NCI-H187 (cell line): ENCODE measurements at places on chromosomes 6 and 20.

GRCh38 chr20:12482661-12483060 lies 526.1 kb upstream of the SPTLC3 start:
- DNase-seq = no peak

- DNase-seq = no peak
These were observed 22.8 kb downstream of the PANK2 start for GRCh38 chr20:3911956-3912355.

DNA sequence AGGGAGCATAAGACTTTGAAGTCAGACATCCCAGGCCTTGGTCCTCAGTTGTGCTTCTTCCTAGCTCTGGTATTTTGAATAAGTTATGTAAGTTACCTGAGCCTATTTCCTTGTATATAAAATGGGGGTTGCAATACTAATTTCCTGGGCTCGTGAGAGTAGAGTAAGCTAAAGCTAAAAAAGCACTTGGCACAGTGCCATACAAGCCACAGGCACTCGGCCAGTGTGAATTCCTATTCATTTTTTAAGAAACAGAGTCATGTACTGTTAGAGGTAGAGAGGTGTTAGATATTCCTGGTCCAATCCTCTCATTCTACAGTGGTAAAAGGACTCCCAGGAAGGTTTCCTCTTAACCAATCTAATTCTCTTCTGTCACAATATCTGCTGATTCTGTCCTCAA lies 79.6 kb upstream of the EPB41L1 start:
- no peak for DNase-seq

DNA sequence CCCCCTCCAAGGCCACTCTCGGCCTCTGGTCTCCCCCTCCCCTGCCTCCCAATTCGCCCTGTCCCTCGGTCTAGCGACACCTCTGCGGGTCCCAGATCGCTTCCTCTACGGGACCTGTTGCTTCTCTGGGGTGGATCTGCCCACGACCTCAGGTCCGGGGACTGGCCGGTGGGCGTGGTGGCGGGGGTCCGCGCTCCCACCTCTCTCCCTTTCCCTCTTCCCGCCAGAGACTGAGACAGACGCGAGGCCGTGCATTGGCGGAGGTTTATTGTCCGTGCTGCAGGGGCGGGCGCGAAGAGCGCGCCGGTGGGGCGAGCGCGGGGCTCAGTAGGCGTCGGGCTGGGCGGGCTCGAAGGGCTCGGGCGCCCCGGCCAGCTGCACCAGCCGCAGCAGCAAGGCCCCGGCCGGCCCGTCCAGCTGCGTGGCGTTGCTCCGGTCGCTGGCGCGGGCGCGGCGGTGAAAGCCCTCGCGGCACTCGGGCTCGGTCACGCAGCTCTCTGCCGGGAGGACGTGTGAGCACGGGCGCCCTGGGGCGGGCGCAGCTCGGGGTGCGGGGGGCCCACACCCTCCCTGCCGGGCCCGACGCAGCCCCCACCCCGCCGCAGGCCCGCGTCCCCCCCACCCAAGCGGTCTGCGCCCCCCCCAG lies 2.1 kb downstream of the AVP start:
- no peak for DNase-seq

GRCh38 chr20:16363506-16364319 lies 209.5 kb downstream of the KIF16B start:
- DNase-seq = no peak

- DNase-seq = no peak
These were observed 23.6 kb downstream of the STMND1 start for GRCh38 chr6:17125407-17125806.

GRCh38 chr20:44552950-44553908 lies 29.1 kb upstream of the PKIG start:
- DNase-seq = peak; percentile 54

GRCh38 chr6:145015739-145016558 lies 719.4 kb downstream of the EPM2A start:
- DNase-seq = no peak

GRCh38 chr6:106252687-106253086 lies 72.9 kb downstream of the ATG5 start:
- DNase-seq = no peak

- peak; percentile 46 for DNase-seq
These were observed 6.1 kb downstream of the MDFI start for GRCh38 chr6:41644297-41644879.

- no peak for DNase-seq
These were observed 52.5 kb upstream of the HECA start for GRCh38 chr6:139082370-139082769.

DNA sequence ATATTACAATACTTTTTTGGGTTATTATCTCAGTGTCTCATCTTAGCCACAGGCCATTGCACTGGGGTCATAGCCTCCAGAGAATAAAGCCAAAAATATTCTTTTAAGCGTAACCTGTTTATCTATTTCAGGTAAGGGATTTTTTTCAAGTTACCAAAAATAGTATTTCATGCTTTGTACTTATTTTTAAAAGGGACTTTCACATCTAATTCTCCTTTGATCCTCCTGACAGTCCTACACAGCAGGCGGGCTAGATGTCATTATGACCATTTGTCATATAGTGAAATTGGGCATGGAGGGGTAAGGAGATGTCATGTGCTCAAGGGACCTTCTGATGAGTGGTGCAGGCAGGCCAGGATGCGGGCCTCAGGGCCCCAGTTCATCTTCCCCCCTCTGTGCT lies 68.9 kb downstream of the TBC1D7 start:
- DNase-seq = no peak

DNA sequence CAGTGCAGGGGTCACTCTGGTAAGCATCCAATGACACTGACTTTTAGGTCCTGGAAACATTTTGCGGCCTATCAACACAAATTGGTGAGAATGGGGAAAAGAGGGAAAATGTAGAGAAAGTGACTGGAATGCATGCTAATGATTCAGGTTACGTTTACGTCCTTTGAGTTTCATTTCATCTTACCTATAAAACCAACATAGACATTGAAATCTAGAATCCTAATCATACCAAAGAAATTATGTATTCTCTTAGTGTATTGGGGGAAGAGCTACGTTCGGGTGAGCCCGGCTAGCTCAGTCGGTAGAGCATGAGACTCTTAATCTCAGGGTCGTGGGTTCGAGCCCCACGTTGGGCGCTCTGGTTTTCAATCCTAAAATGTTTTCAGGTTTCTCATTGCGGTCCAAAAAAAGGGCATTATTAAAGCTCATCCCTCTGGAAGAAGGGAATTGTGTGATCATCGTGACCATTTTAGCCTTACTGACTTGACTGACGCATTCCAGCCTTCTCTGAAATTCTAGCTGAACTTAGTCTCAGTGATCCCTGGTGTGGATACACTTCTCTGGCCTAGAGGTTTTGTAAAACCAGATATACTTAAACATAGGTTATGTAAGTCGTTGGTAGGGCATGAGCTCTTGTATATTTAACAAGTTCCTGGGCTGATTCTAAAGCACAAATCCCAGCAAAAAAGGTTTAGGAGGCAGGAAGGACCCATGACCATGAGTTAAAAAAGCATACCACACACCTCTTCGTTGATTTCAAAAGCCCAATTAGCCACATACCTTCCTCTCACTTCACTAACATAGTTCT lies 18.3 kb downstream of the HMGN4 start:
- DNase-seq = no peak

DNA sequence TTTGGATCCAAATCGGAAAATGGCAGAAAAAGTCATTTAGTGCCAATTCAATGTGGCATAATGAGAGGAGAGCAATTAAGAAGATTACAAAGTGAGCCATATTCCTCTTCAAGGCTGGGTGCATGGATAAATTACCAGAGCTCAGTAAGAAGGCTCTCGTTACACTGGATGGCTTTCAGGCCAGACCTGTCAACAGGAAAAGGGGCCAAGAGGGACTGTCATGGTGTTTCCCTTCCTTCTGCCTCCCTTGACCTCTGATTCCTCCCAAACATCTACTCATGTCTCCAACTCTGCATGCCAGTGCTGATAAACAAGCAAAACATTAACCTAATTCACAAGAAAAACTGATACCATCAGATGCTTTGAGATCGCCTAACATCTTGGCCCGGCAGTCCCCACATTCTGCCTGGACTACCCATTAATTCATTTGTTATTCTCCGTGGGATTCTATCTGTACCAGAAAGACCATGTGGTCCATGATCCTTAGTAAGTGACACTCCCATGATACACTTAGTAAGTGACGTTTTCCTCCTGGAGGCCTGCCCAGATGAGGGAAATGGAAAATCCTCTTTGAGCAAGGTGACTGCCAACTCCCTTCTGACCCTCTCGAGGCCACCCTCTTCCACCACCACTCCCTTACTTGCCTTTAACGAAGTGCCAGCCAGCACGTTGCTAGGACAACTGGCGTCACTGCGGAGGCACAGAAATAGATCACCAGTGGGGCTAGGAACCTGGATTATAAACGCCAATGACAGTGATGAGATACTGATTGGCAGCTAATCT lies 239.2 kb downstream of the GMPR start:
- DNase-seq = no peak

DNA sequence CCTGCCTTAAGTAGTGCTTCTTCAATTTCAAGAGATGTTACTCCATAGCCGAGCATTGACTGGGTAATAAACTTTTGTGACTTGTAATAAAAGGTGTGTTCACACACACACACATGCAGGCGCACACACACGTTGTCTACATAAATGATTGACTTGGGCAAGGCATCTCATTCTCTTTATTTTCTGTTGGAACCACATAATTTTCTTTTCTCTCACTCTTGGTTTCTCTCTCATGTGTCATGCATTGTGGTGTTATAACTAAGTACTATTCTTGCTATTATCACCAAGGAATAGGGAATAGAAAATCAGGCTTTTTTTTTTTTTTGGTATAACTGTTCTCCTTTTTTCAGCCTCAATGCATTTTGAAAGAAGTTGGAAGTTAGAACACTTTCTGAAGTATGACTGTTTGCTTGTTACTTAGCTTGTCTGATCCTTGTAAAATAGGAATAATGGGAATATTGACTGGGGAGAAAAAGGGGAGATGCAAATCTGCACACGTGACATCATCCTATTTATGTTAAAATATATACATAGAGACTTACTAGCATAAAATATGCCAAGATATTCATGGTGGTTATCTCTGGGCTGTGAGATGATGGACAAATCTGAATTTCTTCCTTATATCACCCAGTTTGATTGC lies 26.1 kb upstream of the CD83 start:
- DNase-seq = no peak

DNA sequence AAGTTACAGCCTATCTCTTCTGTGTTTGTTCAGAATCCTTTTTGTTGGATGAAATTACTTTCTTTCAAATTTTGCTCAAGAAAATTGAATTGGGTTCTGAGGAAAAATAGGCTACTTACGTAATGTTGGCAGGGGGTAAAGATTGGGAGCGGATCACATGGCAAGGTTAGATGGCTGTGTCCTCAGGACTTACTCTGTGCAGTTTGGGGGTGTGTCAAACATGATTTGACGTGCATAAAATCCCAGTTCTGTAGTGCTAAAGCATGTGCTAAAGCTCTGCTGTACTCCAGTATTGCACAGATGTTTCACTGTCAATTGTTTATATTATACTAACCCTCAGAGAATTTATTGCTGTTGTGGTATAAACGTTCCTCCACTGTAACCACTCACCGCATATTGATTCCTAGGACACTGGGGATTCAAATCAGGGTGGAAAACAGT lies 2.6 kb downstream of the NT5E start:
- DNase-seq = no peak

- DNase-seq = no peak
These were observed 21.3 kb upstream of the UTRN start for GRCh38 chr6:144263786-144264185.

DNA sequence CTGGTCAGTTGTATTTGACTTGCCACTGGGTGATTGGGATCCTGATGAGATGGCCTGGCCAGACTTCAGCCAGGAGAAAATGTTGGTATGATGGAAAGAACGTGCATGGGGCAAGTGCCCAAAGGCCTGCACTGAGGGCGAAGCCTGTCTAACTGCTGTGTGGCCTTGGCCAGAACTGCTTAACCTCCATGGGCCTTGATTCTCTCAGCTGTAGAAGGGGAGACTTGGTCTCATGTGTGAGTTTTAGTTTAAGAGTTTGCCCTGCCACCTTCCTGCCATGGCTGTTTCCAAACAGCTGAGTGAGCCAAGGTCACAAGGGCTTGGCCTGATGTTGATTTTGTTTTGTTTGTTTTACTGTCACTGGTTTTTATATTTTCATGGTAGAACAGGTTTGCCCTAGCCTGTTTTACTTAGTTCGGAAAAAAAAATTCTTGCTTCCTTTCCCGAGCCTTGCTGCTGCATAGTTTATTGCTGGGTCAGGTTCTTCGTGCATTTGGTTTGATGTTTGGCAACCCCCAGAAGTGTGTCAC lies 35.3 kb downstream of the DSTN start:
- no peak for DNase-seq

DNA sequence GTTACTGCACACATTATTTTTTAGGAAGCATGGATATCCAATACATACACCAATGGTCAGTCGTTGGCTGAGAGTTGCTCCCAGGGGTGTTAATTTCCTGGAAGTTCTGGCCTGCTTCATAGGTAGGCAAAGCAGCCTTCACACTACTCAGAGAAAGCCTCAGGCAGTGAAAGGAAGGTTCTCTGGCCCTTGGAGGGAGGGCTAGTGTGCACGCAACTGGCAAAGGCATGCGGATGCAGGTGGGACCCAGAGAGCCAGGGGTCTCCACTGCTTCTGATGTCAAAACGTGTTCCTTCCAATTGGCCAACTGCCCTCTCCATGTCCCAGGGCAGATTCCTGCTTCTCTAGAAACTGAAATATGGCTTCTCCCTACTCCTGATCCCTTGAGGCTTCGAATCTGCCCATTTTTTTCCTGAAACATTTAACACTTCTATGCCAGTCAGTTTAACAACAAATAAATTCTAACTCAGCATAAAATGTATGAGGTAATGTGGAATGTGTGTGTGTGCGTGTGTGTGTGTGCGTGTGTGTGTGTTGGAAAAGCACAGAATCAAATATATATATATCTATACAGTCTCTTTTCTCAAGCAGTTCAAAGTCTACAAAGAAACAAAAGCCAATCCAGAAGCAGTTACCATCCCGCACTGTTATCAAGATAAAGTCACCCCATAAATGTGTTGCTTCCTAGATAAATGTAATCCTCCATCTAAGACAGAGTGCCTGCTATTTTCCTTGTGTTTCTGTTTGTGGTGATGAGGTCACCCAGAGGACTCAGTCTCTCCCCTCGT lies 94.0 kb upstream of the HIVEP1 start:
- no peak for DNase-seq
